Activated T-helper 1 cell treated with anti-CD3 and anti-CD28 coated beads, Interleukin-2, amount 50 U/mL, for 16 hours (primary cell): ENCODE measurements at places on chromosomes 1 and 21.
A peak's percentile ranks its signal among the peaks of the same experiment; 100 is the strongest.

- no peak for DNase-seq
Observed at GRCh38 chr1:196577386-196577785, 30.9 kb downstream of the KCNT2 start.

- DNase-seq = no peak
Observed at GRCh38 chr1:1006305-1007159, 6.6 kb upstream of the HES4 start.

DNA sequence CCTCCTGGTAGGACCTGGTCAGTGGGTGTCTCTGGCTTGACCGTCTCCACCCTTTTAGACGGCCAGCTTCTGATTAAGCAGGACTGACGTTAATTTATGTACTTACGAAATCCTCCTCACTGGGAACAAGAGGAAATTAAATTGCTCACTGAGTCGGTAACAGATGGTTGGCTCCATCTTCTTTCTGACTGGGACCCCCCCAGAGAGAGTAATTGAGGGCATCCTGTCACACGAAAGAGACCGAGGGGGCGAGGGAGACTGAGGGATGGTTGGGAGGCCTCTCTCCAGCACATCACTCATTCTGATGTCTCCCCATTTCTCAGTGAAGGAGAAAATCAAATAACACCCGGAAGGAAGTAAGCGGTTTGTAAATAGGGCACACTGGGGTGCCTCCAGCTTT, 104.8 kb downstream of the OMA1 start:
- DNase-seq = no peak

DNA sequence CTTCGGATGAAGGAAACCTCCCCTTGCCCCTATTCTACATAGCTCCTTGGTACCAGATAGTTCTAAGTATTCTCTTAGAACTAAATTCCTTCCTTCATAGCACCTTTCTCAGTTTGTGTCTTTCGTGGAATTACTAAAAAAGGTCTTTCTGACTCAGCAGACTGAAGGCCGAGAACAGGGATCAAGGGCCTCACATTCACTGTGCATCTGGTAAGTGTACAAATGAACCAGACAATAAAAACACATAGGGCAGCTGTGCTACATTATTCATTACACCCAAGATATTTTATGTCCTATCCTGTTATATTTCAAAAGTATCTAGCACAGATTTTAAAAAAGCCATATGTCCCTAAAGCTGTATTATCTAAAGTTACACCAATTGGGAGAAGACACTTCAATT, 62.9 kb upstream of the HP1BP3 start:
- no peak for DNase-seq

DNA sequence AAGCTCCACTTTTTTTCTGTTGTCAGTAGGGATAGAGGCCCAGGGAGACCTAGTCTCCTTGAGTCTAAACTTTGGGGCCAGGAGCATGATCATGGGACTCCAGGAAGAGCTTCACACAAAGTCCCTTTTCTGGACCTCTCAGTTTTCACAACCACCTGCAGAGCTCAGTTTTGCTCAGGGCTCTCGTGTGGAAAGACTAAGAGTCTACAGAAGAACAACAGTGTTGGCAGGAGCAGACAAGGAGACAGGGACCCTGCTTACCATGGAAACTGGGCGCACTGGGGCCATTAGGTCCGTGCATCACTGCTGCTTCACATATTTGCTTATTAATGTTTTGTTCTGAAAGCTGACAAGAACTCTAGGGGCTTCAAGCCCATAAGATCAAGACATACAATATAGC, 63.9 kb upstream of the HSD17B7 start:
- no peak for DNase-seq

DNA sequence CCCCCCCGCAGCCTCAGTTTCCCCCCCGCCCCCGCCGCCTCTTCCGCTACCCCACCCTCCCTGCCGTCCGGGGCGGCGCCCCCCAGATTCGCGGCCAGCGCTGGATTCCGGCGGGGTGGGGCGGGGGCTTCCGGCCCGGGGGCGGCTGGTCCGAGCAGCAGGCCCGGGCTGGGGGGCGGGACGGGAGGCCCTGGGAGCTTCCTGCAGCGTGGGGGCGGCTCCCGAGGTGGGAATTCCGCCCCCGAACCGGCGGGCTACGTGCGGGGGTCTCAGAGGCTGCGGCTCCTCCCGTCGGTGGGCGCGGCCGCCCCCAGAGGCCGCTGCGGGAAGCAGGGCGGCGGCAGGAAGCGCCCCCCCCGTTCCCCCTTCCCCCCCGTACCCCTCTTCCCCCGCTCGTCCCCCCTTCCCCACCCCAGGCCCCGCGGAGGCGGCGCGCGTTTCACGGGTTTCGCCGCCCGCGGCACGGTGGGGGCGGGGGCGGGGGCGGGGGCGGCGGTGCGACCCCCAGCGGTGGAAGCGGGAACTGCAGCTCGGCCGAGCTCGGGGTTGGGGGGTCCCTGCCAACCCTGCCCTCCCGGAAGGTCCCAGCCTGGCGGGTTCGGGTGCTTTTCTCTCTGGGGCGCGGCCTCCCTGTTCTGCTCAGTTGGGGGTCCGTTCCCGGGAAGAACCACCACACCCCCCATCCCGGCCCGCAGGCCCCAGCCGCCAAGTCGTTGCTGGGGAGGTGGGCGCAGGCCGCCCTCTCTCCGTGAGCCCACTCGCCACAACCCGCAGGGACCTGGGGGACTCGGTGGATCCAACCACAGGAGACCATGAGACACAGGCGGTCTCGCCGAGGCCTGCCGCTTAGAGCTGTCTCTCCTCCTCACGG, 76.3 kb downstream of the MORN1 start:
- DNase-seq = peak; percentile 50

- DNase-seq = no peak
Observed at GRCh38 chr1:151516031-151516511, 4.9 kb downstream of the CGN start.

DNA sequence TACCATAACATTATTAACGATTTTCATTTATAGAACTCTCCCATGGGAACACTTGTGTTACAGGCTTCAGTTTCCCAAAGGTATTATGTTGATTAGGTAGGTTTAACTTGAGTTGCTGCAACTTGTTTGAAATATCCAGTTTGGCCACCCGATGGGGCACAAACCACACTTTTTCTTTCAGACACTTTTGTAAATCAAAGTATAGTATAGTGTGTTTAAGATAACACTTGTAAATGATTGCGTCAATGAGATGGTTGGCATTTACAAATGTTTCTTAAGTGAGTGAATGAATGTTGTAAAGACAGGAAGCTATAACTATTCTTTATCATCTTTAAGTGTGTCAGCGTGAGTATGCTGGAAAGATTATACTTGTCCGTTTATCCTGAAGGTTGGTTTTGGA, 4.3 kb downstream of the XPR1 start:
- DNase-seq = no peak

GRCh38 chr1:198520524-198521254, 19.8 kb downstream of the ATP6V1G3 start:
- DNase-seq = no peak

- peak; percentile 32 for DNase-seq
Observed at GRCh38 chr1:100459358-100460114, 78.4 kb upstream of the GPR88 start.

GRCh38 chr1:221522529-221522940, 219.4 kb downstream of the DUSP10 start:
- DNase-seq = no peak

DNA sequence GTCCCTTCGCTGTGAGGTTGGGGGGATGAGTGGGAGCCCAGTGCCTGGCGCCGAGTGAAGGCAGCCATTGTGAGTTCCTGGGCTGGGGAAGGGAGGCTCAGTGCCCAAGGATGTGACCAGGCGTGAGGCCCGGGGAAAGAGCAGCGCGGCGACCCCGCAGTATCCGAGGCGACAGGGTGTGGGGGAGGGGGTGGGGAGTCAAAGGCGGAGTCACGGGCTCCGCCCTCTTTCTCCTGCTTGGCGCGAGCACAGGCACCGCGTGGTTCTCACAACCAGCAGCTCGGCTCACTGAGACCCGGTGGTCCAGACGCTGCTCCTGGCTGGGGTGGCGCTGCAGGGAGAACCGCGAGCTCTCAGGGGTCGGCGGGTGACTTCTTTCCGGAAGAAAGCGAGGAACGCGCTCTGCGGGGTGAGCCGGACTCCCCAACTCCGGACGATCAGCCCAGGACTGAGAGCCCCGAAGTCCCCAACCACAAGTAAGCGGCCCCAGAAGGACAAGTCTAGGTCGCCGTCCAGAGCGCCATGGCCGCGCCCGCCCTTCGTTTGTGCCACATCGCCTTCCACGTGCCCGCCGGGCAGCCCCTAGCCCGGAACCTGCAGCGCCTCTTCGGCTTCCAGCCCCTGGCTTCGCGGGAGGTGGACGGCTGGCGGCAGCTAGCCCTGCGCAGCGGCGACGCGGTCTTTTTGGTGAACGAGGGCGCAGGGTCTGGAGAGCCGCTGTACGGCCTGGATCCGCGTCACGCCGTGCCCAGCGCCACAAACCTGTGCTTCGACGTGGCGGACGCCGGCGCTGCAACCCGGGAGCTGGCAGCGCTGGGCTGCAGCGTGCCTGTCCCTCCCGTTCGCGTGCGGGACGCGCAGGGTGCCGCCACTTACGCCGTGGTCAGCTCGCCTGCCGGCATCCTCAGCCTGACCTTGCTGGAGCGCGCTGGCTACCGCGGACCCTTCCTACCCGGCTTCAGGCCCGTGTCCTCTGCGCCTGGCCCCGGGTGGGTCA, at the start of gene HPDL:
Gene HPDL, plus strand, starts transcription at position 269 of the 997 bp plus-strand sequence. Its CDS starts 254 bp downstream, at position 523.
- DNase-seq = peak; percentile 33

DNA sequence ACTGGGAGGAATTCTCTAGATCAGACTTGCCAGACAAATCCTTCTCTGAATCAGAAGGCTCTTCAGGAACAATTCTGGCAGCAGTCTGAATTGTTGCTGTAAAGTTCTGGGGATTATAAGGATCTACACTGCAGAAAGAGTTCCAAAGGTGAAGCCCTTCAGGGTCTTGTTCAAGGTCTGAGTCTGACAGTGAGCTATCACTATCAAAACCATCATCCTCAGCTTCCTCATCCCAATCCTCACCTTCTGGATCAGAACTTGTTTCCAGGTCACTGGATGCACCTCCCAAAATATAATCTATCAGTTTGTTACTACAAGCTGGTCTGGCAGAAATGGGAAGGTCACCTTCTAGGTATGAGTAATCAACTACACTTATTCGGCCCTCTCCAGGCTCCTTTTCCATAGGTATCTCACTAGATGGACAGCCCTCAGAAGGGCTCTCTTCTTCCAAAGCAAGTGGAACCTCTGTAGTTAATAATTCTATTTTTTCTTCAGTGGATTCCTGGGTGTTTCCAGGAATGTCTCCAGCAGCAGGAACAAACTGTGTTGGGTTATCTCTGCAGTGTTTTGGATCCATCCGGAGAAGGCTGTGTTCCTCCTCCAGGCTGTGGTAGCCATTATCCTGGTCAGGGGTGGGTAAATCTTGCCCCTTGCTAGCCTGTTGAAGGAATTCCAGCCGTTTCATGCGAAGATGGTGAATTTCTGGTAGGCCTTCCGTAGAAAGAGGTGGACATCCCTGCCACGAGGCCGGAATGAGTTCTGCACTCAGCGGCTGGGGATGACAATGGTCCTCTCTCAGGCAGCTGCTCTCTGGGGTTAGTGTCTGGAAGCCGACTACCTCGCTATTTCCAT, 1.6 kb downstream of the PPP1R15B start:
- DNase-seq = no peak

DNA sequence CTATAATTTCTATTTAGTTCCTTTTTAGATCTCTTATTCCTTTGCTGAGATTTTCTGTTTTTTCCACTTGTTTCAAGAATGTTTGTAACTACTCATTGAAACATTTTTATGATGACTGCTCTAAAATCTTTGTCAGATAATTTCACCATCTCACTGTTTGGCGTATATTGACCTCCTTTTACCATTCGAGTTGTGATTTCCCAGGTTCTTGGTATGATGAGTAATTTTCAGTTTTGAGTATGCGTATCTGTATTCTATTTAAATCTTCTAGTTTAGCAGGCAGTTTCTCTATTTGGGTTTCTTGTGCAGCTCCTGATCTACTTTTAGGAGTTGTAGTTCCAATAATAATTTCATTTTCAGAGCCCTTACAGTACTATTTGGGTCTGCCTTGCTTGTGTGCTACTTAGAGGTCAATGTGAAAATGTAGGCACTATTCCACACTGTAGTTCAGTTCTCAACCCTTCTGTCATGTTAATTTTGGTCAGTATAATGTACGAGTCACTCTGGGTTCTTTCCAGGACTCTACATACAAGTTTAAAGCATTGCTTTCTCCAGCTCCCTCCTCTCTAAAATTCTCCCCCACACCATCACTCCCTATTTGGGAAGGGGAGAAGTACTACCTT, 115.5 kb downstream of the ACBD6 start:
- no peak for DNase-seq

DNA sequence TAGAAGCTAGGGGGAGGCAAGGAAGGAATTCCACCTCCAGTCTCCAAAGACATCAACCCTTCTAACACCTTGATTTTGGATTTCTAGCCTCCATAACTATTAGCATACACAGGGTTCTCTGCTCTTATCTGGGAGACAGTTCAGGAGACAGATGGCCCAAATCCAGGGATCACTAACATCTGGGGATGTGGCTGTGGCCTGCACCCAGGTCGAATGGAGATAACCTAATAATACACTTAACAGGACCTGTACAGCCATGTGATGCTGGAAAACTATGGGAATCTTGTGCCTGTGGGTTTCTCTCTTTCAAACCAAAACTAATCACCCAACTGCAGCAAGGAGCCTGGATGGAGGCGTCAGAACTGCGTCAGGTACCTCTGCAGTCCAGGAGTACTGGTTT, 47.6 kb downstream of the KIAA0319L start:
- DNase-seq = no peak

GRCh38 chr1:226131639-226132038, 54.9 kb downstream of the ACBD3 start:
- DNase-seq = no peak

DNA sequence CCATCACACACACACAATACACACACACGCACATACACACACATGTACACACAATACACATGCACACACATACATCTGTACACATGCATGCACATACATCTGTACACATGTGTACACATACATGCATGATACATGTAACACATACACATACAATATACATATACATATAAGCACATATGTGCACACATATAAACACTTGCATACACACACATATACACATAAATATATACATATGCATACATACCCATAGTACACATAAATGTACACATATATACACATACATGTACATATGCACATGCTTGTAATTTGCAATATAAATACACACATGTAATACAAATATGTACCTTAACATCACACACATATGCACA, 282.6 kb upstream of the VAMP3 start:
- no peak for DNase-seq

DNA sequence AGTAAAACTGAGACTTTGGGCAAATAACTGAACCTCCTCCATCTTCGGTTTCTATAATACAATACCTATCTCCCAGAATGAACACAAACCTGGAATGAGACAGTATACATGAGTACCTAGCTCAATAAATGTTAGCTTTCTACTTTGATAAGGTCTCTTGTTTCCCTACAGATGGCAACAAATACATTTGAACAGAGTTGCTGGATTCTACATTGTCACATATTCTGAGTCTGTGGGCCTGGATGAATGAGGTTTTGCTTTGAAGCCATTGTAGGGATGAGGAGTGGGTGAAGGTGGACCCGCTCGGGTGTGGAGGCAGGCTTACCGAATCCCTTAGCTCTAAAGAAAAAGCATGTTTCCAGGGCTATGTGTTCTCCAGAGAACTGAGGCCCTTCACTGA, 13.9 kb upstream of the FYB2 start:
- DNase-seq = no peak
